Central memory CD4-positive, alpha-beta T cell (primary cell): ENCODE measurements at places on chromosomes 11 and 22.

DNA sequence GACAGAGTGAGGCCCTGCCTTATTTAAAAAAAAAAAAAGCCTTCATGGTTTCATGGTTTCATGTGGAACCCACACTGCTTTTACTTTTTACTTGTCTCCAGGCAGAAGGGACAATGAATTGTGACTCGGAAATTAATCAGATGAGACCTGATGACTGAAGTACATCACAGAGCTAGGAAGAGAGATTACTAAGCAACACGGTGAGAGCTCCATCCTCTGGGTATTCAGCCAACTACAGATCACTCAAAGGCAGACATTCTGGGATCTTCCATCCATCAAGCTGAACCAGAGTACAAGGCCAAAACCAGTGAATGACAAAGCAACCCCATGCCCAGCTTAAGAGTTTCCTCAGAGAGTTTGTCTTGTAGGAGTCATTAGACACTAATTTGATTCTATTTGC, 433.2 kb downstream of the SOX6 start:
- DNase-seq = no peak

DNA sequence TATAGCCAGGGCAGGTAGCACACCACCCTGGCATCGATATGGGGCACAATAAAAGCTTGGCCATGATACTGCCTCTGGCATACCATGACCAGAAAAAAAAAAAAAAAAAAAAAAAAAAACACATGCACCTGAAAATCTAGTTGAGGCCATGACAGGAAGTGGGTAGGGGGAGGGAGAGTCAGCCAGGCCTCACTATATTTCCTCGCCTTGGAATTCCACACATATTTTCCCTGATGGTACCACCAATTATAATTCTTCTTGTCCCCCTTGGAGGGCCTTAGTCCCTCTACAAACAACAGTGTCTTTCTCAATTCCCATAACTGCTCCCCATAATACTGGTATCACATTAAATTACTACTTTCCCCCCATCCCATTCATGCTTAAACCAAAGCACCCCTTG, 12.6 kb upstream of the CHKA start:
- DNase-seq = no peak

GRCh38 chr11:2072551-2073261, 66.5 kb downstream of the IGF2 start:
- DNase-seq = no peak

DNA sequence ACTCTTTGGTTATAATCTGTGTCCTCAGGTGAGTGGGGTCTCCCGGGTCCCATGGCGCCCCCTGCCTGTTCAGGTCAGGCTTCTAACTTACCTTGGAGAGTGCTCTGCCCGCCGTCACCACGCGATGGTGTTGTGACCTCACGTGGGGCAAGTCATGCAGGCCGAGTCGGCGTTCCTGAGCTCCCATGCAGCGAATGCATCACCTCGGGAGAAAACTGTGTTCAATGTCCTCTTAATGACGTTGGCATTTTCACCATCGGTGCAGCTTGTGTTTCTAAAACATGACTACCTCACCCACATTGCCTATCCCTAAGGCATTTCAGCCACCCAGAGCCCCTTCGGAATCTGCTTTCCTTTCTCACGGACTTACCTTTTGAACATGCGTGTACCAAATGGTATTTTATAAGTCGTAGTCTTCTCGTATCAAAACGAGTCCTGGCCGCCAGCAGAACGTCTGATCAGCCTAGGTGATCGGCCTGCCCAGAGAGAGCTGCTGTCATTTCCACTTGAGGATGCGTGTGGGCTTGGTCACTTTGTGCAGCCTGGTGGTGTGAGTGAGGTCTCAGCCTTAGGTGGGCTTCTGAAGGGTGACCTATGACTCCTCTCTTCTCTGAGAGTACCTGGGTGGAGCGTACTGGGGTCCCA, 64.8 kb downstream of the TBC1D22A start:
- DNase-seq = no peak

- DNase-seq = no peak
Observed at GRCh38 chr22:37635157-37635556, 4.3 kb upstream of the SH3BP1 start.

DNA sequence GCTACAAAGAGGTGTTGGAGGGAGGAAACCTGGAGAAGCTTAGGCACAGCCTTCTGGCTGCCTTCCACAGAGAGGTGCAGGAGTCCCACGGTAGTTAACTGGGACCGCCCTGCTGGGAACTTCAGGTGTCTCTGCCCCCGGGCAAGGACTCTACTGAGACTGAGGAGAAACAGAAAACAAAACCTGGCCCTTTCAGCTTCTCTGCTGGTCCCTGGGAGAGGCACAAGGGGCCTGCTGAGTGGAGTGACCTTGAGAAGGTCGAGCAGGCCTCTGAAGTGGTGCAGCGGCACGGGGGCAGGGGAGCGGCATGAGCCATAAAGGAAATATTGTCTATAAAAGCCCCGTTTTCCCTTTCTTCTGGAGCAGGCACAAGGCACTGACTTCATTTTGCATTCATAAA, 38.9 kb downstream of the NTM start:
- DNase-seq = no peak

DNA sequence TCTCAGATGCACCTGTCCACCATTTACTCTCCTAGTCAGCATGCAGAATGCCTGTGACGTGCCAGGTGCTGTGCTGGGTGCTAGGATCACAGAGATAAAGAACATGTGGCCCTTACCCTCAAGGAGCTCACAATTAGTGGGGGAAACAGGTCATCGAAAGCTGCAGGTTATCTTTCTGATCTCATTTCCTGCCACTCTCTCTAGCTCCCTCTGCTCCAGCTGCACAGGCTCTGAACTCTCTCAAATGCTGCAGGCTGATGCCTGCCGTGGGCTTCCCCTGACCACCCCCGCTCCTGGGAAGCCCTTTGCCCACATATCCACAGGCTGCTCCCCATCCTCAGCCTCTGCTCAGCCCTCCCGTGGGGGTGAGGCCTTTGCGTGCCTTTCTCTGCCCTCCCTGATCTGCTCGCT, 29.6 kb downstream of the SHANK3 start:
- no peak for DNase-seq

- no peak for DNase-seq
Observed at GRCh38 chr11:35664977-35665441, 2.4 kb downstream of the TRIM44 start.

DNA sequence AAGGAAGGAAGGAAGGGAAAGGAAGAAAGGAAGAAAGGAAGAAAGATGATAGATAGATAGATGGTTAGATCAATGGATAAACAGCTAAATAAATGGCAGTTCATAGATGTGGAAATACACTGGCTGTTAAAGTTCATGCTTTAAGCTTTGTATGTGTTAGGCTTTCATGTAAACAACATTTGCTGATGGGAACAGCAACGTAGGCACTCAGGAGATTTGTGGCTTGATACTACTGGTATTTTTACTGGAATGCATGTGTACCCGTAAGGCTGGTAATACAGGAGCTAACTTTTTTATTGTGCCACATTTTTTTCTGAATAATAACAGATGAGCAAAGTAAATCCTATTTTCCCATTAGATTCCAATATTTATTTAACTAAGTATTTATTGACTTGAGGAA, 85.6 kb downstream of the NCAM1 start:
- DNase-seq = no peak

- DNase-seq = no peak
Observed at GRCh38 chr22:31104869-31105268, 2.5 kb downstream of the SELENOM start.
